ENCODE measurements at places on chromosomes 1 and 21.

GRCh38 chr21:29661672-29662442 lies 277.9 kb downstream of the GRIK1 start:
- no peak for DNase-seq

DNA sequence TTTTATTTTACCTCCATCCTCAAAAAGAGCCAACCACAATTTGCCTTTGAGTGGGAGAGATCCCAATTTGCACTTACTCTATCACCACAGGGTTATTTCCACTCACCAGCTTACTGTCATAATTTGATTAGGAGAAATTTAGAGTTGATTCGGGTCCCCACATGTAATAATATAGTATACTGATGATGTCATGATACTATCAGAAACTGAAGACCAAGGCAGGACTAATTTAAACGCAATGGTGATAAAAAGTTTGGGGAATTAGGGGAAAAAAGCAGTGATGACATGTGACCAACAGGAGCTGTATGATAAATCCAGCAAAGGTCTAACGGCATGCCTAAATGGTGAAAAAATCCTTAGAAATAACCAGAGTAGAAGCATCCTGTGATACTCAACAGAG lies 54.4 kb downstream of the TRIM33 start:
- no peak for DNase-seq

- DNase-seq = no peak
Observed at GRCh38 chr1:55040083-55040932, 960 bp downstream of the PCSK9 start.

DNA sequence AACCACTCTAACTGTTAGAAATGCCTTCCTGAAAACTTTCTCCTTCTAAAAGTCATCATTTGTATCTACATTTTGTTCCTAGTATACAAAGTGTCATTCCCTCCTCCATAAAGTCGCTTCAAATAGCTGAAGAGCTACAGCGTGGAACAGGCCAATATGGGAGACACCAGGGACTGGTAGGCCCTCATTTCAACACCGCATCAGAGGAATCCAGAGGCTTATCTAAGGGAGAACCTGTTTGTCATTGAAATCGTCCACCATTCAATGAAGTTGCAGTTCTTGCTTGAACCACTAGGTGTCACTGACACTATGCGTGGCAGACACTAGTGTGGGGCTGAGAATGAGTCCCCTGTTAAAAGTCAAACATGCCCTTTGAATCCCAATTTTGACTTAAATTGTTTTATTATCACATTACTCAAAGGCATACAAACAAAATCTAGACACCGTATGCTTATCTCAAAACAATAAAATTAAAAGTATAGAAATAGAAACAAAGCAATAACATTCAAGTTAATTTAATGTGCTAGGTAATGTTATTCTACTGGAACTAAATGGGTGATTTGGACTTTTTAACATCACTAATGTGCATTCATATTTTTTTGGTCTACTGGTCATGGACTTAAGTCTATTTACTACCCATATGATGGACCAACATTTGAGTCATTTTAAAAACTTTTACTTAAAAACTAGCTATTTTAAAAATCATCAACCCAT lies 182.3 kb downstream of the FCRL5 start:
- DNase-seq = peak; percentile 79

GRCh38 chr1:162977944-162978568 lies 91.1 kb upstream of the RGS4 start:
- DNase-seq = peak; percentile 54

DNA sequence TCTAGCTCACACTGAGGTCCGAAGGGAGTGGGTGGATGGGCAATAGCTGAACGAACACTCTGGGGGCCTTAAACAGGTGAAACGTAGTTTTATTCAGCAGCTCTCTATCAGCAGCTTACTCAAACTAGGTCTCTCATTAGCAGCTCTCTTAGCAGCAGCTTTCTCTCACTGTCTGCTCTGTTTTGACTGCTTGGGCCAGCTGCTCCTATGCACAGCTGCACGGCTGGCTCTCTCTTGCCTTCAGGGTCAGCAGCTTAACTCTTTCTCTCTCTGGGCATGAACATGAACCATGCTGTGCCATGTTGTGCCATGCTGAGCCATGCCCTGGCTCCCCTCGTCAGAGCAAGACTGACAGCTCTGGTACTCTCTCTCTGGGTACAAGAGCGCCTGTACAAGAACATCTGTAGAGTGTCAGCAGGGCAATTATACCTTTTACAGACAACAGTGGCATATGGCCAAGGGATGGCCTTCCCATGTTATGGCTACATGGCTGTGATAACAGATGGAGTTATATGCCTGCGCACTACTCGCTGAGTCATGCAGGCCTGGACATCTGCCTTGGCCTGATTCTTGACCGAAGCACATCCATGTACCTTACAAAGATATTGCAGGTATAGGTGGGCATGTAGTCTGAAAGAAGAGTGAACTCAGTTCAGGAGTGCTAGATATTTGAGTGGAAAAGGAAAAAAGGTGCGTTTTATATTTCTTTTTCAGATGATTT lies 152.4 kb downstream of the LEPR start:
- DNase-seq = no peak

DNA sequence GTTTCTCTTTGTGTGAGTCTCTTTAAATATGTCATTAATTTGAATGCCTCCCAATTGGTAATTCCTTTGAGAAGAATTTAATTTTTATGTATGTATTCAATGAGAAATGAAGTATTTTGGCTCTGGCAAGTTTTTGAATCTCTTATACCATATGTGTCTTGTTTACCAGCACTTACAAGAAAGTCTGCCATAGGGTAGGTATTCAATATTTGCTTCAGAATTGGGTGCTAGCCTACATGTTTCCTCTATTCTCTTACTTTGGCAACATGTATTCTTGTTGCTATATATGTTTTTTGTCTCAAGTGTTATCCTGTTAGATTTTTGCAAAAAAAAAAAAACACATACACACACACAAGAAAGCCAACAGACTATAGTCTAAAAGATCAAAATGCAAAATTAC lies 350.5 kb upstream of the PRMT6 start:
- DNase-seq = no peak

- peak; percentile 97 for DNase-seq
Observed at GRCh38 chr1:173429471-173430402, 47.4 kb upstream of the PRDX6 start.

GRCh38 chr1:97364086-97364485 lies 556.7 kb downstream of the DPYD start:
- peak; percentile 44 for DNase-seq

- DNase-seq = no peak
Observed at GRCh38 chr1:29133861-29134694, 10.4 kb upstream of the TMEM200B start.

DNA sequence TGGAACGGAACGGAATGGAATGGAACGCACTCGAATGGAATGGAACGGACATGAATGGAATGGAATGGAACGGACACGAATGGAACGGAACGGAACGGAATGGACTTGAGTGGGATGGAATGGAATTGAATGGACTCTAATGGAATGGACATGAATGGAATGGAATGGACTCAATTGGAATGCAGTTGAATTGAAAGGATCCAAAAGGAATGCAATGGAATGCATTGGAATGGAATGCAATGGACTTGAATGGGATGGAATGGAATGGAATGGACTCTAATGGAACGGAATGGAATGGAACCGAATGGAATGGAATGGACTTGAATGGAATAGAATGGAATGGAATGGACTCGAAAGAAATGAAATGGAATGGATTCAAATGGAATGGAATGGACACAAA lies 102.4 kb upstream of the OR4F16 start:
- DNase-seq = no peak

- peak; percentile 74 for DNase-seq
Observed at GRCh38 chr1:39183503-39184353, 20.8 kb upstream of the MACF1 start.

- peak; percentile 60 for DNase-seq
Observed at GRCh38 chr1:204190212-204191211, 5.8 kb downstream of the KISS1 start.

- peak; percentile 76 for DNase-seq
Observed at GRCh38 chr1:155729031-155729898, 40.4 kb downstream of the DAP3 start.

GRCh38 chr1:244712669-244713068 lies 59.7 kb downstream of the DESI2 start:
- DNase-seq = no peak

DNA sequence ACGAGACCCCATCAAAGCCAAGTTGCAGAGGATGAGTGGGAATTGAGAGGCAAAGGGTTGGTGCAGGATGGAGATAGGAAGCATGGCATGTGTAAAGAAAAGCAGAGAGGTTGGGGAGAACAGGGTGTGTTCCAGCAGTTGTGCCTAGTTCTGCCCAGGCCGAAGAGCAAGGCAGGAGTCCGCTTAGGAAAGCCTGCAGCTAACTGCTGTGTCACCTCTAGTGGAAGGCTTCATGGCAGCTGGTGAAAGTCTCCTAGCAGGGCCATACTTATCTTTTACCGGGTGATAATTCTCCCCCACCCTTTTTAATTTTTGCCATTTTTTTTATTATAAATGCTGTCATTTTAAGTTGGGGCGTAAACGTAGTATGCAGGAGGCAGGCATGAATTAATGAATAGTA lies 93.6 kb downstream of the NFIA start:
- DNase-seq = no peak

DNA sequence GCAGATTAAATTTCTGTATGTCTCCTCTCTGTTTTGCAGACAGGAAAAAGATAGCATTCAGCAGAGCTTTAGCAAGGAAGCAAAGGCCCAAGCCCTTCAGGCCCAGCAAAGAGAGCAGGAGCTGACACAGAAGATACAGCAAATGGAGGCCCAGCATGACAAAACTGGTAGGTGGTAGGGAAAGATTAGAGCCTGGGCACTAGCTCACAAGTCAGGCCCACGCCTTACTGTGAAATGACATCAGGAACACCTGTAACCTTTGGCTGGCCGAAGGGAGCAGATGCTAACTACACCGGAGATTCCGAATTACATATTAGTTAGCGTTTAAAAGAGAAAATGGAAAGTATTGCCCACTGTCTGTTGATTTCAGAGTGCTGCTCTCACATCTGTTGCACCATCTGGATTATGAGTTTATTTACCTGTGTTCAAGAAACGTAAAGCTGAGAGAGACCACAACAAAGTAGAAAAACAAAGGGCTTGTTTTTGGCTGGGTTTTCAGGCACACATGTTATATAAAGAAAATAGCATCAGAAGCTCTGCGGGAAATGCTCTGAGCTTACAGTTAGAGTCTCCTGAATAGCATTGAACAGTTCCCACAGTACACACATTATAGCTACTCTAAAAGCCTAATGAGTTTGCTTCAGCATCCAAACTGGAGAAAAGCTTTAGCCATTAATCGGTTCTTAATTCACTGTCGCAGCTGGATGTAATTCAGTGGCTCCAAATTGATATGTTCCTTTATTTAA lies 160.0 kb downstream of the SDCCAG8 start:
- DNase-seq = no peak

- DNase-seq = no peak
Observed at GRCh38 chr1:237795558-237795957, 95.2 kb downstream of the ZP4 start.

GRCh38 chr1:154157520-154158306 lies 2.8 kb upstream of the NUP210L start:
- DNase-seq = no peak

DNA sequence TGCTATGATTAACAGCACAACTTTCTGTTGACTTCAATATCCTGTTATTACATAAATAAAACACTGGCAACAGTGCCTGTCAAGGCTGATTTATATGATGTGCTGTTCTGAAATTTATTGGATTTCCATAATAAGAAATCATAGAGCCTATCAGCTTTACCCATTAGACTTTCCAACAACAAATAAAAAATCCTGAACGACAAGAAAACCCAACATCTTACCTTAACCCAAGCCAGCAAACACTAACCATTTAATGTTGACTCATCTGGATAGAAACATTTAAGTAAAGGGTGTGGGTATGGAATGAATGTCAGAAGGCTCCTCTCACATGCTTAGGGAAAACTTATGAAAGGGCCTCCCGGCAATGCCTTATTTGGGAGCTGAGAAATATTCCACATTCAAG lies 165.1 kb downstream of the SLC45A1 start:
- DNase-seq = peak; percentile 76
